ENCODE measurements at places on chromosomes 7 and 10. TPM values are rescaled to one million over a fixed set of nuclear protein-coding genes. Genes with fewer than 3 reads are reported as not detected.
A peak's percentile ranks its signal among the peaks of the same experiment; 100 is the strongest.

HOGA1 gene
- 0.13 TPM for total RNA-seq

C10orf62 gene
- total RNA-seq: not detected

HABP2 gene
- not detected for total RNA-seq

CPA4 gene
- total RNA-seq: 5.6 TPM

FOXI2 gene
- total RNA-seq: not detected

LRRTM3 gene
- not detected for total RNA-seq

SEMA3E gene
- total RNA-seq: 0.13 TPM

HEPACAM2 gene
- total RNA-seq: 0.13 TPM

JAZF1 gene
- 1.1 TPM for total RNA-seq

DNA sequence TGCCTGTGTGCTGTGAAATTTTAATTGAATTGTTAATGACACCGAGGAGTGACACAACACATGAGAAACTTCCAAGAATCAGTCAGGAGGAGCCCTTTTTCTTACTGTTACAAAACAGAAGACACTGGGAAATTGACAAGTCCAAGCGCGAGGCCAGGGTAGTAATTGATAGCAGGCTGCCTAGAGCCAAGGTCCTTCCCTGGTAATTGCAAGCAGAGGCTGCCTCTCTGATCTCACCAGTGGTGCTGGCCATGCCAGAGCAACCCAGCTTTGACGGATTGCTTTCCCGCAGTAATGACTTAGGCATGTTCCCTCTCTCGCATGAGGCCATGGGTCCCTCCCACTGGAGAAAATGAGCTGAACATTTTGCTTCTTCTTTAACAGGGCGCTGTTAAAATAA is 111.5 kb downstream of the LRMDA start:
- DNase-seq: no peak

DNA sequence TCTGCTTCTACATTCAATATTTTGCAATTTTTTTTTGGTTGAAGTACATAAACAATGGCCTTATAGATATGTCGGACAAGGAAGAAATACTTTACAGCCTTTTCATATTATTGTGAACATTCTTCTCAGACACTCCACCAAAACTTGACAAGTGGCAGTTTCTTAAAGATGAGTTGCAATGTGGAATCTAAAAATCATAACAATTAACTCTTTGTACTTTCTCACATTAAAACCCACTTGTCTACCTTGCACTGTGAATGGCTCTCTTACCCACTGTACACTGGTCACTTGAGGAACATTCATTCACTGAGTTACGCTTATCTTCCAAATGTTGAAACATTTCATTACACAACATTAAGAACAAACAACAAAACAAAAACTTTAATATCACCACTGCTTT is 44.2 kb downstream of the ARHGAP12 start:
- no peak for DNase-seq

DNA sequence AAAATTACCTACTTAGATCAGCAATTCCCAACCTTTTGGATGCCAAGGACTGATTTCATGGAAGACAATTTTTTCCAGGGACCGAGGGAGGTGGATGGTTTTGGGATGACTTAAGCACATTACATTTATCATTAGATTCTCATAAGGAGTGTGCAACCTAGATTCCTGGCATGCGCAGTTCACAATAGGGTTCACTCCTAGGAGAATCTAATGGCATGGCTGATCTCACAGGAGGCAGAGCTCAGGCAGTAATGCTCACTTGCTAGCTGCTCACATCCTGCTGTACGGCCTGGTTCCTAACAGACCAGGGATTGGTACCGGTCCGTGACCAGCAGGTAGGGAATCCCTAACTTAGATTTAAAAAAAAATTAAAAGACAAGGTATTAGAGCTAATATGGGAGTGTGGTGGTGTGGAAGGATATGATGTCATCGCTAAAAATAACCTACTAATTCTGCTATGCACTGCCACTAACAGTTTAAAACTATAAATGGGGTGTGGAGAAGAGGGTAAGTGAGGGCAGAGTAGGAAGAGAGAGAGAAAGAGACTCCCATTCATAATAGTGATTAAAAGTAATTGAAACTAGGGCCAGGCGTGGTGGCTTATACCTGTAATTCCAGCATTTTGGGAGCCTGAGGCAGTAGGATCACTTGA is 282.7 kb downstream of the BAMBI start:
- DNase-seq: no peak

- DNase-seq: no peak
Measured at GRCh38 chr7:50212016-50212325, 92.5 kb upstream of the IKZF1 start.

GRCh38 chr7:6516387-6516983 is 34.8 kb downstream of the GRID2IP start:
- peak; percentile 64 for DNase-seq

GRCh38 chr7:111789870-111790269 is 227.6 kb upstream of the IMMP2L start:
- no peak for DNase-seq

DNA sequence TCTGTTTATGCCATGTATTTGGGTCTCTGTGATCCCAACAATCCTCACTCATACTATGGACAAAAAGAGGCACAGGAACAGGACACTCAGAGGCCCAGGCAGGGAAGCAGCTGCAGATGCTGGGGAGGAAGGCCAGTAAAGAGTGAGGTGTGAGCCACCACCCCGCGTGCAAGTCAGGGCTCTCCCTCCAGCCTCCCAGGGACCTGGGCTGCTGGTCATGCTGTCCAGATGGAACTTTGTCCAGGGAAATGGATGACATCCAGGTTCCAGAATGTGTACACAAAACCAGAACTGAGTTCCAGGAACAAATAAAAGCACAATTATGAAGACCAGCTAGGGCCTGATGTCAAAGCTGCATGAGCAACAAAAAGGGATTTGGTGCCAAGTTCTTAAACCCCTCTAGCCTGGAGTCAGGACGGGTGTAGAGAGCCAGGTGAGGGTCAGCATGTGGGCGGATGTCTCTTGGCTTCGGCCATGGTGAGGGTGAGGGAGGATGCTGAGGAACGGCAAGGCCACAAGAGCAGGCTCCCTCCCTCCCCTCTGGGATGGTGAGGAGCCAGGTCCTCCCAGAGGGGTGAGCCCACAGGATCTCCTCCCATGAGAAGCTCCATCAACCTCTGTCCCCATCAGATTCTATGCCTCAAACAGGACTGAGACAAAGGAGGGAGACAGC is 739.7 kb downstream of the PARD3 start:
- DNase-seq: no peak

GRCh38 chr7:43572516-43573049 is 10.3 kb upstream of the STK17A start:
- peak; percentile 100 for DNase-seq

GRCh38 chr10:61751599-61751998 is 88.9 kb downstream of the CABCOCO1 start:
- no peak for DNase-seq

DNA sequence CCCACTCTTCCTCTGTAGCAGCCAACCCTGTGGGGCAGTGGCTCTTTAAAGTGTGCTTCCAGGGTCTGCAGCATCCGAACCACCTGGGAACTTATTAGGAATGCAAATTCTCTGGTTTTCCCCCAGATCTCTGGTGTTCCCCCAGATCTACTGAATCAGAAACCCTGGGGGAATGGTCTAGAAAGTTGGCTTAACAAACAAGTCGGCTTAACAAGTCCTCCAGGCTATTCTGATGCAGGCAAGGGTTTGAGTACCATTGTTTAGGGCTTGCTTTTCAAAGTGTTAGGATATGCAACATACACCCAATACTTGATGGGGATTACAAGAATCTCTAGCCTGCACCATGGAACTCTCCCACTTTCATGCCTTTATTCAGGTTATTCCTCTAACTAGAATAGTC is 126.3 kb downstream of the RALA start:
- DNase-seq: no peak

GRCh38 chr10:24879861-24880260 is 72.5 kb downstream of the PRTFDC1 start:
- no peak for DNase-seq

GRCh38 chr10:132434405-132435005 is 37.5 kb downstream of the PWWP2B start:
- DNase-seq: no peak

DNA sequence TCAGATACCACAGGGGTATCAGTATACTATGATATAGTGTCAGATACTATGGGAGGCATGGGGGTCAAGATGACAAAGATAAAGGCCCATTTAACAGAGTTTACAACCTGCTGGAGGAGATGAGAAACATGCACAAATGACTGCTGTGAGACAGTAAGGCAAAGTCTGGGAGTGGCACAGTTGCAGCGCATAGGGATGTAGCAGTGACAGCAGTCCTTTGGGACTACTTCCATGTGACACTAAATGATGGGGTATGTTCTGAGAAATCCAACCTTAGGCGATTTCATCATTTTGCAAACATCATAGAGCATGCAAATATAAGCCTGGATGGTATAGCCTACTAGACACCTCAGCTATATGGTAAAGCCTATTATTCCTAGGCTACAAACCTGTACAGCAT is 56.8 kb downstream of the CDK1 start:
- no peak for DNase-seq

DNA sequence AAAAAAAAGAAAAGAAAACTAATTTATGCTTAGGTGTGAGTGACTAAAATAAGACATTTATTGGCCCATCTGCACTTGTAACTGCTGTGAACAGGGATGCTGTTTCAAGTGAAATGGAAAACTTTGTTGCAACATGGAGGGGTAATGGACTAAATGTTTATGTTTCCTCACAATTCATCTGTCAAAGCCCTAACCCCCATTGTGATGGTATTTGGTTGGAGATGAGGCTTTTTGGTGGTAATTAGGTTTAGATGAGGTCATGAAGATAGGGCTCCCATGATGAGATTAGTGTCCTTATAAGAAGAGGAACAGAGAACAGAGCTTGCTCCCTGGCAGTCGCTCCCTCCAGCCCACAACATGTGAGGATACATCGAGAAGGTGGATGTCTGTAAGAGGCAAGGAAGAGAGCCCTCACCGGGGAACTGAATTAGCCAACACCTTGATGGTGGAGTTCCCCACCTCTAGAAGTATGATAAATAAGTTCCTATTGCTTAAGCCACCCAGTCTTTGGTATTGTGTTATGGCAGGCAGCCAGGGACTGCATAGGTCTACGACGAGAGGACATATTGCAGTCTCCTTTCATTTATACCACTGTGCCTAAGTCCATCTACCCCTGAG is 28.6 kb upstream of the VCL start:
- peak; percentile 75 for DNase-seq

DNA sequence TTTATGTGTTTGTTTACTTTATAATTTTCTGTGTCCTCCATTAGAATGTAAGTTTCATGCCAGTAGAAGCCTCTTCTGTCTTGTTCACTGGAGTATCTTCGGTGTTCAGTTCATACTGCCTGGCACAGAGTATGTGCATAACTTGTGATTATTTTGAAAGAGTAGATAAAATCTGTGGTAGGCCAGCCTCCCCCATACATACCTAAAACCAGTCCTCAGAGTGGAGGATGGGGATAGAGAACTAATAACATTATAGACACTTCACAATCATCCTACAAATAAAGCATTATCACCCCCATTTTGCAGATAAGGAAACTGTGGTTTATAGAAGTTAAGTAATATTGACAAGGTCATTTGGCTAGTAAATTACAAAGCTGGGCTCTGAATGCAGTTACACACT is 28.0 kb downstream of the VIM start:
- DNase-seq: no peak

GRCh38 chr7:90552521-90552920 is 43.6 kb upstream of the CDK14 start:
- peak; percentile 57 for DNase-seq

GRCh38 chr7:150451833-150452461 is 1.5 kb downstream of the GIMAP8 start:
- DNase-seq: no peak

DNA sequence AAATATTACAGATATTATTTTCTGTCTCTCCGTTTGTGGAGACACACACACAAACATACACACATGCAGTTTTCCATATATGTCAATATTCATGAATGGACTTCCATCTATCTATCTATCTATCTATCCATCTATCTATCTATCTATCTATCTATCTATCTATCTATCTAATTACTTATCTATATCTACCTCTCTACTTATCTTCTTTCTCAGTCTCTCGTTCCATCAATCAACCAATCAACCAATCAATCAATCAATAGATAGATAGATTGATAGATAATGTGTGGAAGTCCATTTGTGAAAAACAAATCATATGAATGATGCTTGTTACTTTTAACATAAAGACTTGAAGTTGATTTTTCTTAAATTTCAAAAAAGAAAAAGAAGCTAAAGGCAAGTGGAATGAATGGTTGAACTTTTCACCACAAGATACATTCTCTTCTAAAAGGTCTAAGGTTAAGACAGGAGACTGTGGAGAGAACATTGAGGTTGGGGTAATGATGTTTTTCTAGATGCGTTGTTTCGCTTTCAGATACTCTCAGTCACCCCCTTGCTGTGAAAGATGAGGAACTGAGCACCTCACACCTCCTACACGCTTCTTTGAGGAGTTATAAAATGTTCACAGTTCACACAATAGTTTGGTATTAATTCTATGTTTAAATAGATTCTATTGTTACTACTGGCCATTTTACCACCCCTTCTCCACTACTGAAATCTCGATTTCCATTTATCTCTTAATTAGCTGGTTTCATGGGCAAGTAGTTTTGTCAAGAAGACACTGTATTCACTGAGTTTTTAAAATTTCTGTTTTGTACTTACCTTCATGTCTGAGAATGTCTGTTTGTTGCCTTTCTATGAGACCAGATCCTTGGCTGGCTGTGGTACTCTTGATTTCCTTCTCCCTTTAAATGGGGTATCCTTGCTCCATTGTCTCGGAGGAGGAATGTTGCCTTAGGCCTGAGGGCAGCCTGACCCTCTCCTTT is 114.1 kb downstream of the EMX2 start:
- DNase-seq: no peak

DNA sequence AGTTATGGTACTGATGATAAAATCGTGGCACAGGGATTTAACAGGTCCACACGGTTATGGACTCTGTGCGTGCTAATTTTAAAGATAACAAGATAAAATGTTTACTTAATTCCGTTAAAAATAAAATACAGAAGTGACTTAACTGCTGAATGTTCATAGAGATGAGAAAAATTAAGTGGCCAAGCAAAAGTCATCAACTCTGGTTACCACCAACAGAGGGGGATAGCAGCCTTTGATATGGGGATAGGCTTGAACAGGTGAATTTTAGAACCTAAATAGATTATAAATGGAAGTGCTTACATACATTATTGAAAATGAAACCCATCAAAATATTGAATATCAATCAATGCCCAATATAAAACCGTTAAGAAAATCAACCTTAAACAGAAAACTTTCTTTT is 245.0 kb downstream of the WDR37 start:
- no peak for DNase-seq

GRCh38 chr7:22645418-22646181 is 81.4 kb upstream of the IL6 start:
- no peak for DNase-seq

- DNase-seq: peak; percentile 90
Measured at GRCh38 chr7:54705436-54705835, 53.6 kb downstream of the SEC61G start.
